Stimulated activated CD8-positive, alpha-beta memory T cell treated with anti-CD3 and anti-CD28 coated beads, Interleukin-4, amount 100 ng/mL, for 4 hours (primary cell): ENCODE measurements at places on chromosomes 3 and 15.

GRCh38 chr3:61158667-61159066 is 92.6 kb downstream of the FHIT start:
- DNase-seq: no peak

DNA sequence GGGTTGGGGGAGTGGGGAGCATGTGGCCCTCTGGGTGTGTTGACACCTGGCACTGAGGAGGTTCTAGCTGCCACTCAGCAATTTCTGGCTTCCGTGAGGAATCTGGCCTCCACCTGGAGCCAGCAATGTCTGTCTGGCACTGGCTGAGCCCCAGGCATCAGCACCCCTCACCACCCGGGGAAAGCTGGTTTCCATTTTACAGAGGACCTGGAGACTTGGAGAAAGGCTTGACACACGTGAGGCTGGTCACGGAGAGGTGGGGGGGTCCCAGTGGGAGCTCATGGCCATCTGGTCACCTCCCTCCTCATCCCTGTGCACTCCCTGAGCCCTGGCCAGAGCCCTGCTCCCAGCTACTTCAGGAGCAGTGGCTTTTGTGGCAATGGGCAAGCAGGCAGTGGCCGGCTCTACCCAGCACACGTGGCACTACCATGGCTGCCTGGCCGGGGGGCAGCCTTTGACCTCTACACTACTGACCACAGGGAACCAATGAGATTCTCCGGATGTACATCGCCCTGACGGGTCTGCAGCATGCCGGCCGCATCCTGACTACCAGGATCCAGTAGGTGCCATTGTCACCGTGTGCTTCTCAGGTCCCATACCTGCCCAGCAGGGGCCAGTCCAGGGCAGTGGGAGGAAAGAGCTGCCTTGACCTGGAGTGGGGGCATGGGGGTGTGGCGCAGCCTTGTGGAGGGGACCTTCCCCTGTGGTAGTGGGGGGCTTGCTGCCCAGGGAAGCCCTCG is 28.5 kb downstream of the ACAD9 start:
- DNase-seq: no peak

- no peak for DNase-seq
These were observed 121.9 kb downstream of the TMEM266 start for GRCh38 chr15:76181705-76182107.

- no peak for DNase-seq
These were observed 47.6 kb downstream of the RAP2B start for GRCh38 chr3:153209596-153209995.

- no peak for DNase-seq
These were observed 19.2 kb downstream of the FOXP1 start for GRCh38 chr3:71564361-71564760.

GRCh38 chr3:45017821-45018220 is 8.3 kb upstream of the CLEC3B start:
- no peak for DNase-seq

GRCh38 chr3:55623786-55624185 is 136.7 kb upstream of the WNT5A start:
- DNase-seq: no peak

GRCh38 chr3:6540981-6541380 is 319.9 kb upstream of the GRM7 start:
- DNase-seq: no peak
